ENCODE measurements at places on chromosomes 12 and 14. TPM values are rescaled to one million over a fixed set of nuclear protein-coding genes. Genes with fewer than 3 reads are reported as not detected.

KCNMB4 gene
- total RNA-seq = 3.4 TPM

ISM2 gene
- 0.05 TPM for total RNA-seq

SYCP3 gene
- total RNA-seq = 0.76 TPM

ACOT6 gene
- total RNA-seq = not detected

WNT1 gene
- total RNA-seq = not detected

PKP2 gene
- 6.0 TPM for total RNA-seq

GRCh38 chr12:5364036-5364770 lies 67.7 kb upstream of the NTF3 start:
- H3K36me3 ChIP-seq = no peaks in the 10 kb centered on the region
- H3K4me1 ChIP-seq = no peaks in the 10 kb centered on the region
- no peak for DNase-seq
- H3K27ac ChIP-seq = no peak overlapping the region
- H3K4me3 ChIP-seq = no peak overlapping the region

DNA sequence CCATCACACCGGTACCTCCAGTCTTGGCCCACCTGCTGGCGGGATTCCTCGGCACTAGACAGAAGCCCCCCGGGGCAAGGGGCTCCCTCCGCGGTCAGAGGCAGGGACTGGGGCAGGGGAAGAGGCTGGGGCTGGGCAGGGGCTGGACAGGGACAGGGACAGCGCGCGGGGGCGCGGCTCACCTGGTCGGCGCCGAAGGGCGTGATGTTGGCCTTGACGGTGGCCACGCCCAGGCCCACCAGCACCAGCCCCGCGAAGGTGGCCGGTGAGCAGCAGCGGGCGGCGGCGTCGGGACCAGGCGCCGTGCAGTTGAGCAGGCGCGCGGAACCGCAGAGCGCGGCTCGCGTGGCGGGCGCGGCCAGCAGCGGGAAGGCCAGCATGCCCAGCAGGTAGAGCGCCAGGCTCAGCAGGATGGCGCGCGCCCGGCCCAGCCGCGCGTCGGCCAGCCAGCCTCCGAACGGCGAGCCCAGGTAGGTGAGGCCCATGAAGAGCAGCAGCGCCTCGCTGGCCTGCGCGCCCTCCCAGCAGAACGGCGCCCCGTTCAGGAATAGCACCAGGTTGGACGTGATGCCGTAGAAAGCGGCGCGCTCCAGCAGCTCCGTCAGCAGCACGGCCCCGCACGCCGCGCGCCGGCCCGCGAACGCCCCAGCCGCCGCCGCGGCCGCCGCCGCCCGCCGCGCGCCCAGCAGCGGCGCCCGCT lies 392 bp downstream of the SLC15A4 start:
- DNase-seq = peak; percentile 24
- H3K36me3 ChIP-seq = peaks cover 5% of the 10 kb centered on the region
- no peak overlapping the region for H3K27ac ChIP-seq
- H3K4me3 ChIP-seq = peak overlapping the region; percentile 54
- H3K27me3 ChIP-seq = no peaks in the 10 kb centered on the region
- H3K4me1 ChIP-seq = peaks cover 26% of the 10 kb centered on the region

GRCh38 chr12:48978291-48978740 lies at the start of gene WNT1:
WNT1 (plus strand) TSS chr12:48978322; CDS start chr12:48978651, 329 bp downstream.
- H3K27ac ChIP-seq = no peak within 1 kb of the TSS
- H3K36me3 ChIP-seq = no peaks in the 10 kb centered on the region
- no peak for DNase-seq

DNA sequence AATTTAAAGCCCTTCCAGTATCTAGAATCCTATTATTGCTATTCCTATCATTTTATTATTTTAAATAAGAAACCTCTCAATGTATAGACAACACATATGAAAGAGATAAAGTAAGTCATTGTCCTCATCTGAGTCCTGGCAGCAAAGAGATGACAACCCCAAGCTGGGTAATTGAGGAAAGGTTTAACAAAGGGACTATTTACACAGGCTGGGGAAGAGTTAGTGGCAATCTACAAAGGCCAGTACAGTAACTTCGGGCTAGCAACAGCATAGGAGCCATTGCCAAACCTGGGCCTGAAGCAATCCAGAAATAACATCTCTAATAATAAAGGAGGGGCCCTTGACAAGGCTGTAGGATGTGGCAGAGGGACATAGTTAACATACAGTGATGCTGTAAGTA lies 11.2 kb downstream of the PDE6H start:
- H3K4me3 ChIP-seq = no peak overlapping the region
- H3K4me1 ChIP-seq = peaks cover 15% of the 10 kb centered on the region
- DNase-seq = no peak

- DNase-seq = peak; percentile 26
- no peak within 1 kb of the TSS for H3K27ac ChIP-seq
- H3K4me1 ChIP-seq = peaks cover 15% of the 10 kb centered on the region
- peak within 1 kb of the TSS; percentile 36 for H3K4me3 ChIP-seq
- H3K27me3 ChIP-seq = peaks cover 69% of the 10 kb centered on the region
Observed at GRCh38 chr12:42589465-42590329, at the start of gene PRICKLE1. PRICKLE1 (minus strand) TSS chr12:42589746; CDS start chr12:42472516, 117,230 bp downstream.

- H3K27me3 ChIP-seq = no peaks in the 10 kb centered on the region
- H3K4me1 ChIP-seq = no peaks in the 10 kb centered on the region
- DNase-seq = no peak
- no peak overlapping the region for H3K4me3 ChIP-seq
- no peaks in the 10 kb centered on the region for H3K36me3 ChIP-seq
Observed at GRCh38 chr12:34033628-34034296, 11.5 kb downstream of the ALG10 start.

DNA sequence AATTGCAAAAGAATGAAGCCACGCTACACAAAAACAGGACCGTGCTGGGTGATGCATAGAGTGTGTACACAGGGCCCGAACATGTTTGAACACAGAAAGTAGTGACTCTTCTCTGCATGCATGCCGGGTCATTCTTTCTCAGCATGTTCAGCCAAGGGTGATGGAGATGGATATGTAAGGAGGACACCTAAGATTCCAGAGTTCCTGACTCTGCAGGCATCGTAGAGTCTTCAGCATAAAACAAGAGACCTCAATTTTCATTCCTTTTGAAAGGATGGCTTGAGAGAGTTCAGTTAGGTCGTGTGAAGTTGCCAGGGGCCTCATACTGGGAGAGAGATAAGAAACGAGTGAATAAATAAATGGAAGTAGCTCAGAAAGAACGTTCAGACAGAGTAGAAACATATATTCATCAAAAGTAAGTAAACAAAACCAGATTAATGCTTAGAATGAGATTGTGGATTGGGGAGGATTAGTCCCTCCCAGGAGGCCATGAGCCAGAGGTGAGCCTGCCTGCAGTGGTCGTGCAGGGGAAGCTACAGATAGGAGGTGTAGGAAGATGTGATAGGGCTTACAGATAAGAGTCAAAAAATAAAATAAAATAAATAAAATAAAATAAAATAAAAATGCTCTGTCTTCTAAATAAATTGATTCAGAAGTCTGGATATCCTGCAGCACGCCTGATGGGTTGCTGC lies 27.6 kb upstream of the SEL1L start:
- H3K27me3 ChIP-seq = no peaks in the 10 kb centered on the region
- no peak for DNase-seq
- H3K36me3 ChIP-seq = no peaks in the 10 kb centered on the region
- no peak overlapping the region for H3K4me3 ChIP-seq
- H3K4me1 ChIP-seq = no peaks in the 10 kb centered on the region
- no peak overlapping the region for H3K27ac ChIP-seq
